ENCODE measurements at places on chromosomes 5 and 9. TPM values are rescaled to one million over a fixed set of nuclear protein-coding genes. Genes with fewer than 3 reads are reported as not detected.

The CATSPER3 gene
- total RNA-seq: 0.06 TPM

The PRR16 gene
- 1.3 TPM for total RNA-seq

The ARSI gene
- total RNA-seq: 4.5 TPM

The KIF12 gene
- total RNA-seq: not detected

DNA sequence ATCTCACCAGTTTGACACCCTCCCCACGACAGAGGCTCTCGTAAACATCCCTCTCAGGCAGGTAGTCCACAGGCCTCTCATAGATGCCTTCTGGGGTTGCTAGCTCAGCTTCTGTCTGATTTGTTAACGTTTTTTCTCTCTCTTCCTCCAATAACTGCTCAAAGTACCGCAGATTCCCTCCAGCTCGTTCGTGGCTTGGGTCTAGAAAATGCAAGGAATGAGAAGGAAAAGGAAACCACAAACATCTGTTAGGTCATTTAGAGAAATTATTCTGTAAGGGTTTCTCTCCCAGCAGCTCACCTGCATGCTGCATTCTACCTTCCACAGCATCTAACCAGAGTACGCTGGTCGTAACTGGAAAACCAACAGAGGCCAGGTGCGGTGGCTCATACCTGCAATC is 18.5 kb downstream of the P4HA2 start:
- DNase-seq: no peak

DNA sequence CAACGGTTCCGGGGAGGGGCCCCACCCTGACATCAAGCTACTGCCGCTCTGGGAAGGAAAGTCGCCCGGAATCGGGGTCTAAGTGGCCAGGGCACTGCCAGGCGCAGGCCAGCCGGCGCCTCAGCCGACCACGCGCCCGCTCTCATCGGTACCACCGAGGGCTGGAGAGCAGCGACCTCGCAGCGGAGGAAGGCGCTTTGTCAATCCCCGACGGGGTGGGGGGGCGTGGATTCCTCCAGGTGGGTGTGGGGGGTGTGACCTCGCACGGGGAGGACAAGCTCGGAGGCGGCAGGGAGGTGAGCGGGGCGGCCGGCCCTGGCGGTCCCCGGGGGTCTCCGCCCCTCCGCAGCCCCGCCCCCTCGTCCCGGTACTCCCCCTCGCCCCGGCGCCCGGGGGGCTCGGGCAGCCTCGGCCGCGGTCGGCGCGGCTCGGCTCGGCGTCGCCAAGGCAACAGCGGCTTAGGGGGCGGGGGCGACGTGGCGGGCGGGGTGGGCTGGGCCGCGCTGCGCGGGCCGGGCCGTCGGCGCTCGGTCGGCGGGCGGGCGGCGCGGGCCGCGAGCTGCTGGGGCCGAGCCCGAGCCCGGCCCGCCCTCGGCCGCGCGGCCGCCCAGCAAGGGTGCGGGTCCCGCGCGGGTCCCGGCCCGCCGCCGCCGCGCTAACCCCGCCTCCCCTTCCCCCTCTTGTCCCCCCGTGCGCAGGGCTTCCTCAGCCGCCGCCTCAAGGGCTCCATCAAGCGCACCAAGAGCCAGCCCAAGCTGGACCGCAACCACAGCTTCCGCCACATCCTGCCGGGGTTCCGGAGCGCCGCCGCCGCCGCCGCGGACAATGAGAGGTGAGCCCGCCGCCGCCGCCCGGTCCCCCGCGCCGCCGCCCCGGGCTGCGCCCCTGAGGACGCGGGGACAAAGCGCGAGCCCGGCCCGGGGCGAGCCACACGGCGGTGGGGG is 47.5 kb downstream of the DAB2IP start:
- DNase-seq: peak; percentile 88

DNA sequence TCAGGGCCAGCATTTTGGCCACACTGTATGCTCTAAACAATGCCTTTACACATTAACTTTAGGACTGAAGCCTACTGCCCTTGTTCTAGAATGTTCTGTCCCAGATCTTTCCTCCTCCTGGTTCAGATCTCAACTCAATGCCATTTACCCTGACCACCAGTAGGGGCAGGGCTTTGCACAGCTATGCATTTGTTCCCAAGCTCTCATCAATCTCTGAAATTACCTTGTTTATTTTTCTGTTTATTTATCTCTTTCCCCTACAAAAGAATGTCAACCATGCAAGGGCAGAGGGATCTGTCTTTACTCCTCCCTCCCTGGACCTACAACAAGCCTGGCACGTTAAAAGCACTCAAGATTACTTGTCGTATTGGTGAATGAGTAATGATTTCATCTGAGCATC is 612.9 kb downstream of the BNC2 start:
- DNase-seq: no peak

DNA sequence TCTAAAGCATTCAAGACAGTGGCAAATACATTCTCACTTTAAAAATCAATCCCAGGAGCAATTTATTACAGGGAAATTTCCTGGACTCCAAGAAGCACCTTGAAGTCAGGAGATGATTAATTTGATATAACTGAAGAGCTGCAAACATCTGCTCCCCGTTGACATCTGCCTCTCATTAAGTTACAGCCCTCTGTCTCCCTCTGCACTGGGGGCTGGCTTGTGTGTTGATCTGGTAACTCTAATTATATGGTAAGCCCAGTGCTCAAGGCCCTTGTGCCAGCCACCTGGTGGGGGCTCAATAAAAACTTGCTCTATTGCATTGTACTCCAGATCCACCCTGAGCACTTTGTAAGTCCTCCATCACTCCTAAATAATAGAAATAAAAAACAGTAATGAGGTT is 131.1 kb upstream of the ZNF462 start:
- DNase-seq: no peak

GRCh38 chr9:110025551-110026170 is 182.3 kb downstream of the C9orf152 start:
- DNase-seq: no peak

DNA sequence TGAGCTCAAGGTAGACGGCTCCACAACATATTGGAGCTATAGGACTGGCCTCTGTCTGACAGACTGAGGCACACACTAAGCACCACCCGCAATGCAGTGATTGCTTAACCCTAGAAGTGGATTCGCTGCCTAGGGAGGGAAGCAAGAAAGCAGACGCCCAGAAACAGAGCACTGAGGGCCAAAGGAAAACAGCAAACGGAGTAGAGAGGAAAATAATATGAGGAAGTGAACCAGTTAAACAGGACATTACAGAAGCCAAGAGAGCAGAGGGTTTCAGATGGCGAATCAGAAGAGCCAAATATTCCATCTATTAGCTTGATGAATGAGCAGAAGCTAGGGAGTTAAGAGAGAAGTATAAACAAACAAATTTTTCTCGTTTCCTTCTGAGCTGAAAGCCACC is 139.2 kb upstream of the LHFPL2 start:
- no peak for DNase-seq

GRCh38 chr5:122429545-122430318 is 117.7 kb downstream of the SNCAIP start:
- DNase-seq: no peak

DNA sequence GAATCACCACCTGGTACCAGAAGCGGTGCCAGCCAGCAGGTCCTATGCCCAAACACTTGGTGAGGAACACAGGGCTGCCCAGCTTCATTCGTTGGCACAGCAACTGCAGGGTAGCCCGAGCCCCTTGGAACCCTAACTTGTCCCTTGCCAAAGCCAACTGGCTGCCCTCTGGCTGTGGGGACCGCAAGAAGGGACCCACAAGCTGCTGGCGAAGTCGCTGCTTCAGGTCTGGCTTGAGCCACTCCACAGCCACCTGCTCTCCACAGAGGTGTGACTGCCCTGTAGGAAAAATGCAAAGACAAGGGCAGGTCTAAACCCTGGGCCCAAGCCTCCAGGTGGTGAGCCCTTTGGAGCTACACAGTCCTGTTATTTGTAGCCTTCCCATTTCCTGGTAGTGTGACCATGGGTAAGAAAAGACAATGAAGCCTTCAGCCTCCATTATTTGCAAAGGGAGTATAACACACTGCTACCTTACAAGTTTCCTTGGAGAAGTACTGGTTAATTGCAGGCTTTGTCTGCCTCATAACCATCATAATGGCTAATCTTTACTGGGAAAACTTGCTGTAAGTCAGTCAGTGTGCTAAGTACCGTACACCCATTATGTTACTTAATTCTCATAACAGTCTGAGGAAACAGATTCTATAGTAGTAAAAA is 1.8 kb downstream of the DND1 start:
- no peak for DNase-seq

DNA sequence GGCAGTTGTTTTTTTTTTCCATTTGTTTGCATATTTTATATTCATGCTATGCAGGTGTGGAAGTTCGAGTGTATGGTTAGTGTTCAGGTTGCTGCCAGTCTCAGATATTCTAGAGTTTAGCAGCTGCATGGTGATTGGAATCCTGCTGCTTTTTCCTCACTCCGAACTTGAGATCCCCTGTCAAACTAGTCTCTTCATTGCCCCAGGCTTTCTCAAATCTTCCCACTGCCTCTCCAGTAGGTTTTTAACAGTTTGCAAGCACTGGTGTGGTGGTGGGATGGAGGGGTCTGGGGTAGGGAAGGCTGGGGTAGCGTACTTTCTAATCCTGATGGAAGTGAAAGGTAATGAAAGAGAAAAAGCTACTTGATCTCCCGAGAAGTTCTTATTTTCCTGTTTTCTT is 112.9 kb downstream of the CHSY3 start:
- no peak for DNase-seq
